ENCODE measurements at places on chromosomes 2 and 18.

- no peaks in the 10 kb centered on the region for H3K4me1 ChIP-seq
- H3K4me3 ChIP-seq = no peak overlapping the region
- DNase-seq = no peak
- no peak overlapping the region for H3K27ac ChIP-seq
- no peaks in the 10 kb centered on the region for H3K36me3 ChIP-seq
- H3K27me3 ChIP-seq = no peaks in the 10 kb centered on the region
Measured at GRCh38 chr2:169049142-169049541, 18.0 kb upstream of the ABCB11 start.

DNA sequence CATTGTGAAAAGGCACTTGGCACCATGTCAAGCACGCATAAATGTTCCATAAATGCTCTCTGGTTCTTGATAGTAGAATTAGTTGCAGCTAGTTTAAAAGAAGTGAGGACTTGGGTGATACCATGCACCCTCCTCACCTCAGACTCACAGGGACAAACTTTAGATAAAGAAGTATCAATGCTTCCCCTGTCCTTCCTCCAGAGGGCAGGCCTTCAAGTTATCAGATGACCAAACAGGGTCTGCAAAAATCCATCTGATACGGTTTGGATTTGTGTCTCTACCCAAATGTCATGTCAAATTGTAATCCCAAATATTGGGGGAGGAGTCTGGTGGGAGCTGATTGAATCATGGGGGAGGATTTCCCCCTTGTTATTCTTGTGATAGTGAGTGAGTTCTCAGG, 54.1 kb downstream of the C1QL2 start:
- no peak overlapping the region for H3K27ac ChIP-seq
- no peaks in the 10 kb centered on the region for H3K36me3 ChIP-seq
- no peak for DNase-seq
- no peaks in the 10 kb centered on the region for H3K4me1 ChIP-seq
- H3K4me3 ChIP-seq = no peak overlapping the region
- H3K27me3 ChIP-seq = no peaks in the 10 kb centered on the region

DNA sequence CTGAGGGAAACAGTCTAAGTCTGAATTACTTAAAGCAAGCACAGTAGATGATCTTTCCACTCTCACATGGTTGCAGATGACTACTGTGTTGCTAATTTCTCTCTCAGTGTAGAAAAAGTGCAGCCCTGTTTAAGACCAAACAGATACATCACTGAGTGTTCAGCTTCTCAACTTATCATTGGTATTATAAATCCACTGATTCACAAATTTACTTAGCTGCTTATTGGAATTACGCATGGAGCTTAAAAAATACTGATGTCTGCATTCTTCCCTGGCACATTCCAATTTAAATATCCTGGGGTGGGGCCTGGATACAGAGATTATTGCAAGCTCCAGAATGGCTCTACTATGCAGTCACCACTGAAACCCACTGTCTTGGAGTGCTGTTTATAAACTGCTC, 411.2 kb downstream of the RND3 start:
- H3K4me1 ChIP-seq = no peaks in the 10 kb centered on the region
- no peaks in the 10 kb centered on the region for H3K27me3 ChIP-seq
- H3K27ac ChIP-seq = no peak overlapping the region
- no peaks in the 10 kb centered on the region for H3K36me3 ChIP-seq
- no peak for DNase-seq

DNA sequence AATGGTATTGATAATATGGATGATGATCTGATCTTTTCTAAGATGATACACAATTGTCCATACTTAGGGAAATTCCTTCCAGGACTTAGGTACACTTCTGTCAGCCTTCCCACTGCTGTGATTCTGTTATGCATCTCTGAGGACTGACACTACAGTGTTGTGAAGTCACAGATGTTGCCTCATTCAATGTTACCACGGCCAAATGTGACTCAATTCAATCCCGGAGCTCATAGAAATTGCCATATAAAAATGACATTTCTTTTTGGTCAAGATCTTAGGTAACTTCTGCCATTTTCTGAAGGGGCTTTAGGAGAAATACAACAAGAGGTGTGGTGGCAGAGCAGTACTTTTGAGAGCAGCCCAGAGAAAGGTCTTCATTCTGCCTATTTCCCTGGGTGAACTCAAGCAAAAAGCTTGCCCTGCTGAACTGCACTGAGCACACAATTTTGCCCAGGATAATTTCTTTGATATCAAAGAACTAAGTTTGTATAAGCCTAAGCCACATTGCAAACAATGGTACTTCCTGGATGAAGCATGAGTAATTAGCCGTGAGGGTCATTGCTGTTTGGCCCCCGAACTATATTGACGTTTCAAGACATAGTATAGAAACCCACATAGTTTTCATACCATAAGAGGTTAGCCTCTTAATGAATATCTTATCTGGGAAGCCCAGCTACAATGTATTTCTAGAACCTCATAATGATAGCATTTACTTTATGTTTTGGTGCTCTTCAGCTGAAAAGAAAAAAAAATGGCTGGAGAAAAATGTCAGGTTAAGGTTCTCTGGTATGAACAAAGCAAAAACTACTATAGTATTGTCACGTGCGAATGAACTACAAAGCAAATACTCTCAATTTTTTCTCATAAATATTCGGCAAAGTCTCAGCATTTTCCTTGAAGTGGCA, 437.4 kb downstream of the MEIS1 start:
- no peaks in the 10 kb centered on the region for H3K4me1 ChIP-seq
- H3K36me3 ChIP-seq = no peaks in the 10 kb centered on the region
- no peak overlapping the region for H3K4me3 ChIP-seq
- H3K27me3 ChIP-seq = no peaks in the 10 kb centered on the region

DNA sequence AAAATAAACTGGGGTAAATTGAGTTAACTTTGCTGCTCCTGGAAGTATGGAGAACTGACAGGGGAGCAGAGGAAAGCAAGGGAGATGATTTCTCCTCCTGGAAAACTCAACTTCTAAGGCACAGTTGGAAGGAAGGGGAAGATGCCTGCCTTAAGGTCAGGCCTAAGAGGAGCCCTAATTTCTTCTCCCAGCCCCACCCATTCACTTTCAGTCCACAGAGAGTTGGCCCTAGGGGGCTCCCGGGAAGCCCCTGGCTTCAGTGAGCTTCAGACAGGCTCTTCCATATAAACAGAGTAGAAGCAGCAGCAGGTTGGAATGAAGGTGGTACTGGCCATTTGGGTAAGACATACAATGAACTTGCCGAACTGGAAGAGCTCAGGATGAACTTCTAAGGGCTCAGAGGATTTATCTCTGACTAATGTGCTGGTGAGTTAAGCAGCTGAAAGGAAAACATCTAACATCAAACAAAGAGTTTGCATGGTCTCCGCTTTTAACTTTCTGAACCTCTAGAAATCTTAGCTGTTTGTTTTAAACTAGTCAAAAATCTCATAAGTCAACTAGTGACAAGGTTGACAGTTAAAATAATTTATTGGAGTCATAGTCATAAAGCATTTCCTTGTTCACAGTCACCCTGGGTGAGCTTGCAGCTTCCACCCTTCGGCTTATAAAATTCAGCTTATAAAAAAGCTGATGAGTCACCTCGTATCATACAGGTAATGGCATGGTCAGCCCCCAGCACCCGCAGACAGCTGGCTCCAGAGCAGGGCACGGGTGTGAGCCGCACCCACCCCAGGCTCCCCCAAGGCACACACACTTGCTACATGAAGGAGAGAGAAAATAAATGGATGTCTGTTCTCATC, 9.8 kb downstream of the MALL start:
- H3K4me3 ChIP-seq = no peak overlapping the region
- H3K27ac ChIP-seq = no peak overlapping the region
- no peak for DNase-seq
- H3K4me1 ChIP-seq = no peaks in the 10 kb centered on the region
- H3K36me3 ChIP-seq = no peaks in the 10 kb centered on the region

- no peaks in the 10 kb centered on the region for H3K27me3 ChIP-seq
- no peaks in the 10 kb centered on the region for H3K36me3 ChIP-seq
- H3K4me3 ChIP-seq = no peak overlapping the region
- no peak overlapping the region for H3K27ac ChIP-seq
- no peak for DNase-seq
Measured at GRCh38 chr2:68569604-68570003, 73.8 kb upstream of the PROKR1 start.

GRCh38 chr18:79632765-79633164, 46.8 kb upstream of the CTDP1 start:
- no peaks in the 10 kb centered on the region for H3K27me3 ChIP-seq
- no peak overlapping the region for H3K27ac ChIP-seq
- no peak for DNase-seq
- H3K36me3 ChIP-seq = no peaks in the 10 kb centered on the region

DNA sequence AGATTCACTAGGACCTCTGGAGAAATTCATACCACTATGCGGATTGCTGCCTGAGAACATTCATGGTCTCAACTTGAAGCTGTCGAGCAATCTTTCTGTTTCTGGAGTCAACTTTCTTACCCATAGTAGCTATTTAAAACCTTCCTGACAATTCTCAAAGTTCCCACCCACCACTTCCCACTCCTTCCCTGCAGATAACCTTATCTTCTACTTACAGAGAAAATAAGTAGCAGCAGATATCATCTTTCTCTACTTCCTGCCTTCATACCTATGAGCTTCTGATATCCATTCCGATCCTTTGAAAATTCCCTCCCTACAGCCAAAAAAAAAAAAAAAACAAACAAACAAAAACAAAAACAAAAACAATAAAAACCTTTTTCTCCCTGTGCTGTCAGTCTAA, 81.2 kb upstream of the CYRIA start:
- H3K27me3 ChIP-seq = no peaks in the 10 kb centered on the region
- H3K27ac ChIP-seq = no peak overlapping the region
- H3K4me1 ChIP-seq = no peaks in the 10 kb centered on the region

DNA sequence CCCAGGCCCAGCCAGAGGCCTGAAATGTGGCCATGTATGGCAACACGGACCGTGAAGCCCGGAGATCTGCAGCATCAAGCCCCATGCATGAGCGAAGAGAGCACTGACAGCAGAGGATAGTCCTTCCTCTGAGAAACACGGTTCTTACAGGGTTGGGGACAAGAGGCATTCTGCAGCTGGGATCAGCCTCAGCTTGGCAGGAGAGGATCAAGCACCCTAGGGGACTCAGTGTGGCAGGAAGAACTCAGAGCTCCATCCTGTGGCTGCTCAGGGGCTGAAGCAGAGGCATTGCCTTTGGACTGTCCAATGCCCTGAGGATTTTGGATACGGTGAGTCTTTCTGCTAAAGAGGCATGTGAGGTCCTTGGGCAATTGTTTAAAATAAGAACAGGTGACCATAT, 368.7 kb downstream of the ZNF516 start:
- H3K4me3 ChIP-seq = no peak overlapping the region
- H3K27me3 ChIP-seq = no peaks in the 10 kb centered on the region
- no peaks in the 10 kb centered on the region for H3K36me3 ChIP-seq
- no peaks in the 10 kb centered on the region for H3K4me1 ChIP-seq

GRCh38 chr2:182191061-182191460, 205.4 kb downstream of the PPP1R1C start:
- no peaks in the 10 kb centered on the region for H3K27me3 ChIP-seq
- no peaks in the 10 kb centered on the region for H3K36me3 ChIP-seq
- H3K4me1 ChIP-seq = no peaks in the 10 kb centered on the region
- H3K27ac ChIP-seq = no peak overlapping the region
- no peak for DNase-seq

- no peaks in the 10 kb centered on the region for H3K27me3 ChIP-seq
- DNase-seq = no peak
- no peak overlapping the region for H3K4me3 ChIP-seq
- H3K27ac ChIP-seq = no peak overlapping the region
Measured at GRCh38 chr2:28334527-28334894, 58.1 kb upstream of the FOSL2 start.

DNA sequence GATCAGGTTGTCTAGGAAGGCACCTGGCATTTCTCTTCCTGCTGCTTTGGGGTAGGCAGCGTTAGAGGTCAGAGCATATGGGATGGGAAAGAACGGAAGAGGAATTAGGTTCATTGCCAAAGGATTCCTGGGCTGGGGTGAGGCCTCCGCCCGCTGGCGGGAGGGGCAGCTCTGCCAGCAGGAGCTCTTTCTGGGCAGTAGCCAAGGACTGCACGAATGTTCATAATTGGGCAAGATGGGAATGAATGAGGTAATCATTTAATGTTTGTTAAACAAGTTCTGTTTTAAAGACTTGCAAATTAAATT, 253.9 kb downstream of the AGAP1 start:
- H3K27me3 ChIP-seq = no peaks in the 10 kb centered on the region
- no peaks in the 10 kb centered on the region for H3K36me3 ChIP-seq
- no peak overlapping the region for H3K27ac ChIP-seq
- H3K4me3 ChIP-seq = no peak overlapping the region

DNA sequence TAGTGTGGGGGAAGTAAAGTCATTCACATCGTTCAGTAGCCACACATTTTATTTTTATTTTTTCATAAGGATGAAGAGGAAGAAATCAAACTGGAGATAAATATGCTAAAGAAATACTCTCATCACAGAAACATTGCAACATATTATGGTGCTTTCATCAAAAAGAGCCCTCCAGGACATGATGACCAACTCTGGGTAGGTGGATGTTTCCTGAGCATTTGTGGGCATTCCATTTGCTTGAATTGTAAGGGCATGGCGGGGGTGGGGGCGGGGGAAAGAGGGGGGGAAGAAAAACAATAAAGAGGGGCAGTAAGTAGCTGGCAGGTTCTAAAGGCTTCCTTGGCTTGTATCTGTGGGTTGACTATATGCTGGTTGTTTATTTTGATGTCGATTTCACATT, 126.4 kb downstream of the MAP4K4 start:
- no peak overlapping the region for H3K27ac ChIP-seq
- H3K4me3 ChIP-seq = no peak overlapping the region
- H3K36me3 ChIP-seq = peaks cover 10% of the 10 kb centered on the region
- peaks cover 22% of the 10 kb centered on the region for H3K4me1 ChIP-seq
- H3K27me3 ChIP-seq = no peaks in the 10 kb centered on the region

DNA sequence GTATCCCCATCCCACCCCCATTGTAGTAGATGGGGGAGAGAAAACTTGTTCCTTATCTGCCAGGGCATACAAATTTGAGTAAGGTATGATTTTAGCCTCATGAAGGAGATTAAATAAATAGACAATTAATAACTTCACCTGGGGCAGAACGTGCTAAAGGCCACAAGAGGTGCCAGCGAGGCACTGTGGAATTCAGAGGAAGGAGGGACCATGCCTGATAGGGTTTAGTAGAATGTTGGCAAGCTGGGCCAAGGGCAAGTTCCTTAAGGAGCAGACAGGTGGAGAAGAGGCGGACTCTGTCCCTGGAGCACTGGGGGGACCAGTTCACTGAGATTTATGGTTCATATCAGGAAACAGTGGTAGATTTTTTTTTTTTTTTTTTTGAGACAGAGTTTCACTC, 22.5 kb downstream of the STAMBP start:
- no peak for DNase-seq
- peaks cover 70% of the 10 kb centered on the region for H3K36me3 ChIP-seq
- no peak overlapping the region for H3K4me3 ChIP-seq
- H3K4me1 ChIP-seq = no peaks in the 10 kb centered on the region
- no peak overlapping the region for H3K27ac ChIP-seq

GRCh38 chr18:23645568-23646175, 17.0 kb downstream of the ANKRD29 start:
- H3K36me3 ChIP-seq = no peaks in the 10 kb centered on the region
- H3K27ac ChIP-seq = no peak overlapping the region
- no peak overlapping the region for H3K4me3 ChIP-seq
- no peaks in the 10 kb centered on the region for H3K4me1 ChIP-seq
- DNase-seq = no peak
